Kasumi-1 (cell line): ENCODE measurements at places on chromosomes 13 and 19.

- DNase-seq = no peak
Observed at GRCh38 chr19:3359919-3360420, 6.4 kb upstream of the NFIC start.

DNA sequence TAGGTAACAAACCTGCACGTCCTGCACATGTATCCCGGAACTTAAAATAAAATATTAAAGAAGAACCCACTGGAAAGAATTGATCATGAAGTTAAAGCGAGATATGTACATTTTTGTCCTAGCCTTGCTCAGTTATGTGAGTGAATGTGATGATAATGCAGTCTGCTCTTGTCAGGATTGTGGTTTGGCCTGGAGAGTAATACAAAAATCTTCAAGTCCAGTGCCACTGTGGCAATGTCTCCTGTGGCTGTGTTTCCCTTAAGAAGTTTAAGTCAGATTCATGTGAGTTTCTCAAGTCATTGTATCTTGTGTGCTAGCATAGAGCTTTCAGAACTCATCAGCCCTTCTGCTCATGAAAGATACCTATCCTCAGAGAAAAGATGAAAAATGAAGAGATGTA lies 18.0 kb upstream of the ITGBL1 start:
- no peak for DNase-seq

DNA sequence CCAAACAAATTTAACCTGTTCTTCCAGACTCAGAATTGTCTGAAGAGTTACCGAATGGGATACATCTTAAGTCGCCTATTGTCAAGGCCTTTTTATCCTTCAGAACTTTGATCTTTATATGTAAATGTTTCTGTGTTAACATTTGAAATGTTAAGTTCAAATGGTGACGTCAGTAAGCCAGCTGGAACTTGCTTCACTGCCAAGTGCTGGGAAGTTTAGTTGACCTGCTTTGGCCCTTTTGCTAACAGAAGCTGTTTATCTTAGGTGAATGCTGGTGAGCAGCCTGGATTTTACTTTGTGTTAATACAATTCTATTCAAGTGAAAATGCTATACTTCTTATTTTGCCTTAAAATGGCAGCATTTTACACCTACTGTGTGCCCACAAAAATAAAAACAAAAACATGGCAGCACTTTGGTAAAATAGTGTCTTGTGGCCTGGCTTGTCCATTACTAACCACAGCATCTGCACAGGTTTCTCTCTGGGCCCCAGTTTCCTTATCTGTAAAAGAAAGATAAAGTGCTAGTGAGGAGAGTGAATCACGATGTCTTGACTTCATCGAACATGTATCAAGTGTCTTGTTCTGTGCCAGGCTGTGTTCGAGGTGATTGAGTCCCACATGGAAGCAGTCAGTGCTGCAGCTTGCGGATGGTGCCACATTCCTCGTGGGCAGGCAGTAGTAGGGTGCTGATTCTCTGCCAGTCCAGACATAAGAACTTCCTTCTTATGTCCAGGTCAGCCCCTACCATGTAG lies 2.2 kb downstream of the NAXD start:
- no peak for DNase-seq

DNA sequence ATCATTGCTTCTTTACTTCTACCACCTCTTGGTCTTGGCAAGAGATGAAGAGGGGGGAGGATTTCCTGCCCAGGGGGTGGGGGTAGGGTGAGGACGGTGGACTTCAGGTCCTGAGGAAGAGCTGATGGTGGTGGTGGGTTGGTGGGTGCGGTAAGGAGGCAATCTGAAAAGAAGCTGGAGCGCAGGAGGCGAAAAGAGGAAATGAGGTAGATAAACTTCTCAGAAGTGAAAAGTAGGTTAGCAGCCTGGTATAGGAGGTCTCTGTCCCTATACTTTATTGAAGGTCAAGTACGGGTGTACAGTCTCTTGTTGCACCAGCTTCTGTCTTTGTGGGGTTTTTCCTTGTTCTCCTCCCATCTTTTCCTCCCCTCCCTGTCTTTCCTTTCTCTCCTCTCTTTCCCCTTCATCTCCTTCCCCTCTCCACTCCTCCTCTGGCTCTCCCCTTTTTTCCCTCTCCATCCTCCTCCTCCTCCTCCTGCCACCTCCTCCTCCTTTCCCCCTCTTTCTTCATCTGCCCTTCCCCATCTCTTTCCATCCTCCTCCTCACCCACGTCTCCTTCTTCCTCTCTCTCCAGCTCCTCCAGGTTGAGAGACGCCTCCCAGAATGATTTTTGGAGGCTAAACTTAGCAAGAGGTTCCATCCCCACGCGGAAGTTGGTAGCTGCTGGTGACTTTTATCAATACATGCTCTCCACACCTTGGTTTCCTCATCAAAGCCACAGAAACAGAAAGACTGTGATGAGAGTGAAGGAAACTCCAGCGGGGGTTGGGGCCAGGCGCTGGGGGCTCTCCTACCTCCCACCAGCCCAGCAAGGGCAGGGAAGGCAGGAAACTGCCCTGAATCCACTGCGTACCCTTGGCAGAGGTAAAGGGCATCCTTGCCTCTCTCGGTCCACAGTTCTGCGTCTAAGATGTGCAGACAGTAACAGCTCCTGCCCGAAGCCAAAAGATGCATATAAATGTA lies 15.3 kb downstream of the TNFSF14 start:
- peak; percentile 12 for DNase-seq

DNA sequence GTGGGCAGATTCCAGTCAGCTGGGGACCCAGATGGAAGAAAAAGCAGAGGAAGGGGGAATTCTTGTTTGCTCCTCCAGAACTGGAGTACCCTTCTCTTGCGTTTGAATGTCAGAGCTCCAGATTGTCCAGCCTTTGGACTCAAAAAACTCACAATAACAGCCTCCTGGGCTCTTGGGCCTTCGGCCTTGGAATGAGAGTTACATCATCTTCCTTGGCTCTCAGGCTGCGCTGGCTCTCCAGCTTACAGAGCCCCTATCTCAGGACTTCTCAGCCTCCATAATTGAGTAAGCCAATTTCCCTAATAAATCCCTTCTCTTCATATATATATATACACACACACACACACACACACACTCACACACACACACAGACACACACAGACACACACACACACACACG lies 1215.7 kb upstream of the SLC10A2 start:
- no peak for DNase-seq

DNA sequence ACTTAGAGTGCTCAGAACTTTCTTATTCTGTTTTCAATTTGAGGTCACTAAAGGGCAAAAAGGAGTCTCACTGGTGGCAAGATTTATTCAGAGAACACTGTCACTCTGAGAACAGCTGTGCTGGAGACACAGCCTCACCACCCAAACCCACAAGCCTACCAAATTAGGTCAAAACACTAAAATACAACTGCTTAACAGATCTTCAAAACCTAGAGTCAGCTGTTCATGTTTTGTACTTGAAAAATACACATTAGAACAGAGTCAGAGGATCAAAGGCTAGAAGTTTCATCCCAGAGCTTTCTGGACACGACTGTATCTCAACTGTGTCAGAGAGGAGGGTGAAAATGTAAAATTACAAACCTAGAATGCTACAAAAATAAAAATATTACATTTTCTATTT lies 89.3 kb downstream of the MIPEP start:
- no peak for DNase-seq

- DNase-seq = no peak
Observed at GRCh38 chr13:21889651-21890050, 218.8 kb downstream of the FGF9 start.

GRCh38 chr13:30016398-30016797 lies 166.0 kb upstream of the UBL3 start:
- no peak for DNase-seq

- peak; percentile 82 for DNase-seq
Observed at GRCh38 chr19:49954092-49954829, 6.7 kb downstream of the SIGLEC11 start.

GRCh38 chr19:8724276-8724675 lies 2.8 kb downstream of the OR2Z1 start:
- no peak for DNase-seq
